ENCODE measurements at places on chromosomes 5 and 9.

- no peak for DNase-seq
Measured at GRCh38 chr5:2897276-2897961, 145.9 kb upstream of the IRX2 start.

DNA sequence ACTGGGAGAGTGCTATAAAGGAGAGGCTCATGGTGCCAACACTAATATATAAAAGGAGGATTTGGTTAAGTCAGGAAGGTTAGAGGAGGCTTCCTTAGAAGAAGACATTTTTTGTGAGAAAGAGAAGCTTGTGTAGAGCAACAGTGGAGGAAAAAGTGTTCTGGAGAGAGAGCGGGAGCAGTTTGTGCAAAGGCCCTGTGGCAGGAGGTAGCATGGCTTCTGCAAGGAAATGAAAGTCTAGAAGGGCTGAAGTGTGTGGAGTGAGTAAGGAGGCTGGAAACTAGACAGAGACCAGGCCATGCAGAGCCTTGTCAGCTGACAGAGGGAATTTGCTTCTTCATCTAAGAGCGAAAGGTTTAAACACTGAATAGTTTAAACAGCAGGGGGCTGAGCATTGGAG, 64.4 kb upstream of the ARAP3 start:
- DNase-seq: no peak

DNA sequence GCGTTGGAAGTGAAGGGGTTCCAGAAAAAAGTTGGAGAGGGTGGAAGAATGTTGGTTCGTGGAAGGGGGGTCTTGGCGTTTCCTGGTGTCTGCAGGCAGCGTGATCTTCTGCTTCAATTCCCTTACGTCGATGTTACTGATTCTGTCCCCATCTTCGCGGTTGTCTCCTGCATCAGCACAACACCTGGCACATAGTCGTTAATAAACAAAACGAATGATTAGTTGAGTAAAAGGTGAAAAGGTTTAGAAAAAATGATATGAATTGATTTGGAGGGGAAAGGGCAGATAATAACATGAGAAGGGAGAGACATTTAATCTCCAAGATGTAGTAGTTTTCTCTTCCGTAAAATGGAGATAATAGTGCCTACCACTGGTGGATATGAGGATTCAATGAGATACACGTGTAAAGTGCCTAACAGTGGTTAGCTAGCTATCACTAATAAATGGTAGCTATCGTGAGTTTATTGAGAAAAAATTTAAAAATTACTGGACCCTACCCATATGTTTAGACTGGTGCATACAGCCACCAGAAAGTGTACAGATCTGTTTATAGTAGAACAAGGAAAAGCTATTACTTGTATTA, 556 bp downstream of the MTREX start:
- peak; percentile 9 for DNase-seq

DNA sequence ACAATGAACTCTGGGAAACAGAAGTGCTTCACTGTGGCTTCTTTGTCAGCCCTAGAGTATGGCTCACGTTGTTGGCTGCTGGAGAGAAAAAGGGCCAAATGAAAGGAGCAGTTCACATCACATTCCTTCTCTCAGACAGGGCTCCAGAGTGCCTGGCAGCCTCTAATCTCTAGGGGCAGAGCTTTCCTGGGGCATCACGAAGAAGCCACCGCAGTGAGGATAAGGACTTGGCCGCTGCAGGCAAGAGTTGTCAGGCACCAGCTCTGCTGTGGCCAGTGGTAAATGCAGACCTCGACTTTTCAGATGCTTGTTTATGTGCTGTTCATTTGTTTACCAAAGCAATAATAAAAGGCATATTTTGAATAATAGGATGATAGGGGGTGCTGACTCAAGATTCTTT, 227.2 kb downstream of the ICE1 start:
- no peak for DNase-seq

DNA sequence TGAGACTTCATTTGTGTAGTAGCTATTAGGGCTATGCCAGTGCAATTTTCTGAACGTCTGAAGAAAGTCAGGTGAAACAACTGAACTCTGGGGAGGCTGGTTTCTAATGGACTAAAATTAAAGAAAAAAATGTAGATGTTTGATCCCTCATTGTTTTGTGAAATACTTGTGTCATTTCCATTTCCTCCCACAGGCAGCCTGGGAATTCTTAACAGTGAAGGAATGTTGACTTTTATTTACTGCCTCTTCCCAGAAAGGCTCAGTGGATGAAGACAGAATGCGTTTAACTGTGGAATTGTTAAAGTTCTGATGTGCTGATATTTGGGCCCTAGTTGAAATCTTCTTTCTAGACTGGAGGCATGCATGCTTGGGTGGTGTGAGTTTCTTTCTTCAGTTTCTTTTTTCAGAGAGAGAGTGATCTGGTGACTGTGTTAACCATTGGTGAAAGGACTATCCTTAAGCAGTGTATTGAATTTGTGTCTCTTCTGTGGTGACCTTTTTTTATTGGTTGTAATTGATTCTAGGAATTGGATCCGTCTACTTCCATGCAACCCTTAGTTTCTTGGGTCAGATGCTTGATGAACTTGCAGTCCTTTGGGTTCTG, 15.5 kb downstream of the ACER2 start:
- no peak for DNase-seq

GRCh38 chr9:38334234-38334633, 58.3 kb upstream of the ALDH1B1 start:
- no peak for DNase-seq

DNA sequence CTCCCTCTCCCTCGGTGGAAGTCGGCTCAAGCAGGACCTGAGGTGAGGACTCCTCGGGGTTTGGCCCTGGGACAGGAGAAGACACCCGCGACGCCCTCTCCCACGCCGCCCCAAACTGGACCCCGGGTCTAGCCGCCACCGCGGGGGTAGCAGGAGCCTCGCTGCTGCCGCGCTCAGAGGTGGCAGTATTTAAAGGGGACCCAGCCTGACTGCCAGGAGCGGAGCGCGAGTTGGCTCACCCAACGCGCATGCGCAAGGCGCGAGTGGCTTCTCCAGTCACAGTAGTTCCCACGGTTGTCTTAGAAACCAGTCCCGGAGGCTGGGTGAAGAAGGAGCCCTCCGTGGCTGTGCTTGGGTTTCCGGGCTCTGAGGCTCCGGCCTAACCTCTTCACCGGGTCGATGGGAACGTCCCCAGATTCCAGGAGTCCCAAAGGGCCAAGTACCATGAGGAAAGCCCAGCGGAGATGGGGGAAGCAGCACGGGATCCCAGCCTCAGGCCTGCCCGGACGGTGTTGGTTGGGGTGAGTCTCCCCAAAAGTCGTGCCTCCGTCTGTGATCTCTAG, 477.8 kb downstream of the SPATA31A7 start:
- DNase-seq: no peak

DNA sequence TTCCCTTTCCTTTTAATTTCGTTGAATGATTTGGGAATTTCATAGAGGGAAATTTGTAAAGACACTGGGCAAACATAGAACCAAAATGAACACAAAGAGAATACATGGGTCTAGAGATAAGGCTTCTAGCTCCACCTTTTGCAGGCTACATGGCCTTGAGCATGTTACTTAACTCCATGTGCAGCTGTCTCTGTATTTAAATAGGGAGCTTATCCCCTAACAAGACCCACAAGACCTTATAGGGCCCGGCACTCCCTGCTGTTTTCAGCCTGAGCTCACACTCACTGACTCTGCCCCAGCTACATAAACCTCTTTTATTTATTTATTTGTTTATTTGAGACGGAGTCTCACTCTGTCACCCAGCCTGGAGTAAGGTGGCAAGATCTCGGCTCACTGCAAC, 30.6 kb upstream of the TLE1 start:
- no peak for DNase-seq

- DNase-seq: no peak
Measured at GRCh38 chr9:25703701-25704357, 25.6 kb upstream of the TUSC1 start.

- DNase-seq: no peak
Measured at GRCh38 chr9:16254674-16255073, 615.8 kb downstream of the BNC2 start.

- DNase-seq: no peak
Measured at GRCh38 chr9:120737416-120738165, 23.3 kb upstream of the MEGF9 start.

DNA sequence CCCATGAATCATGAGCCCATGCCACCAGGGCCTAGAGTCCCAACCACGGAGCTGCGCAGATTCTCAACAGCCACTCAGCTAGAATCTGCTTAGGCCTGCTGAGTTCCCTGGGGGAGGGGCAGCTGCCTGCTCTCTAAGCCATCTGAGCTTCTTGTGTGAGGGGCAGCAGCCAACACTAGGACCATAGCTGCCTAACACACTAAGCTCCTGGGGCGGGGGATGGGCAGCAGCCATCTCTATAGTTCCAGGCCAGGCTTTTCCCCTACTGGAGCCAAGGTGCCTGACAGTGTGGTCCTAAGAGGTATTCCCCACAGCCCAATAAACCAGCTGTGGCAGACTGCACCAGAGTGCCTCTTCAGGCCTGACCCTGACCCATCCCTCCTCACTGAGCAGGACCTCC, 255.9 kb upstream of the ACO1 start:
- no peak for DNase-seq

DNA sequence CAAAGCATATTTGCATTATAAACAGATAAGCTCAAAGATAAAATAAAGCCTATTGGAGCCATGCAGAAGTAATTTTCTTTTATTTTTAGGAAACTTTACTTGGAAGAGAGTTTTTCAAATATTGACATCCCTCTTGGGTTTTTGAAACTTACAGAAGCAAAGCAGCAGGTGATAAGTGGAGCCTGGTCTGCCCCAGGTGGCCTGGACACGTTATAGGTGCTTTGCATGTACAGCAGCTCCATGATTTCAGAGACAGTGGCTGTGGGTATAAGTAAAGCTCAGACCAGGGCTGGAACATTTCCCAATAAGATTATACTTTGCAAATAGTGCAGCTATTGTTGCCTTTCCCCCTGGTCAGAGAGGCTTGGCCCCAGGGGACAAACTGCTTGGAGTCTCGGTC, 51.5 kb downstream of the CCDC192 start:
- DNase-seq: no peak

GRCh38 chr5:152372875-152373274, 32.2 kb downstream of the NMUR2 start:
- no peak for DNase-seq

- DNase-seq: no peak
Measured at GRCh38 chr9:4574657-4575243, 84.5 kb downstream of the SLC1A1 start.

DNA sequence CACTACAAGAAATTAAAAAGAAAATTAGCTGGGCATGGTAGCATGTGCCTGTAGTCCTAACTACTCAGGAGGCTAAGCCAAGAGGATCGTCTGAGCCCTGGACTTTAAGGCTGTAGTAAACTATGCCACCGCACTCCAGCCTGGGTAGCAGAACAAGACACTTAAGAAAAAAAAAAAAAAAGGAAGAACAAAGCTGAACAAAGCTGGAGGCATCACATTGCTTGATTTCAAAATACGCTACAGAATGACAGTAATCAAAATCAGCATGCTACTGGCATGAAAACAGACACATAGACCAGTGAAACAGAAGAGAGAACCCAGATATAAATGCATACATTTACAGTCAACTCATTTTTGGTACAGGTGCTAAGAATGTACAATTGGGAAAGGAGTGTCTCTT, 14.5 kb upstream of the OTULIN start:
- no peak for DNase-seq

GRCh38 chr5:15601274-15601673, 101.3 kb downstream of the FBXL7 start:
- DNase-seq: no peak

GRCh38 chr9:2210201-2210600, 195.1 kb downstream of the SMARCA2 start:
- no peak for DNase-seq

- DNase-seq: peak; percentile 59
Measured at GRCh38 chr9:133839822-133840329, 101.7 kb upstream of the SARDH start.

- no peak for DNase-seq
Measured at GRCh38 chr5:84231433-84231832, 153.2 kb downstream of the EDIL3 start.

DNA sequence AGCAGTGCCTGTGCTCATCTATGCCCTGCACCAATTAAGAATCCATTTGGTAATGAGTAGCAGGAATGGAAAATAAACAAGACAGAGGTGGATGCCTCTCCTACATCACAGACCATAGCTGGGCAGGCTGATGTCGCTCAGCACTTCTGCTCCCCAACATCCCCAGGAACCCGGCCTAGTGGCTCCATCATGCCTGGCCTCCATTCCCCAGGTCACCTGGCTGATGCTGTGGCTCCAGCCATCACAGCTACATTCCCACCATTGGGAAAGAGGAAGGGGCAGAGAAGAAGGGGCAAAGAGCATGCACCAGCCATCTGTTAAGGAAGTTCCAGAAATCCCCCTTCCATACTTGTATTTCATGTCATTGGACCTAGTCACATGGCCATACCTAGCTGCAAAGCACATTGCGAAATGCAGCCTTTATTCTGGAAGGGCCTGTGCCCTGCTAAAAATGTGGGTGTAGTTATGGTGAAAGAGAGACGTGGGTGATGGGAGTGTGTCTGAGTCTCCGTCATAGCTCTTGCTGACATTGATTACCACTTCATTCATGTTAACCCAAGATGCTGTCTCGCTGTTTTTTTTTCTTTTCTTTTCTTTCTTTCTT, 86.1 kb upstream of the ADAMTS2 start:
- no peak for DNase-seq

Data from AG08395 (cell line).